ENCODE measurements at places on chromosomes 11 and 22. TPM values are rescaled to one million over a fixed set of nuclear protein-coding genes. Genes with fewer than 3 reads are reported as not detected.

GAB4 gene
- polyA plus RNA-seq, result not detected

TPP1 gene
- 18.6 TPM for polyA plus RNA-seq

SUSD2 gene
- 1.4 TPM for polyA plus RNA-seq

MMP12 gene
- polyA plus RNA-seq, result not detected

POLD3 gene
- 7.2 TPM for polyA plus RNA-seq

ADORA2A gene
- 0.72 TPM for polyA plus RNA-seq

GNAZ gene
- polyA plus RNA-seq, result 1.6 TPM

PLAAT5 gene
- 0.36 TPM for polyA plus RNA-seq

All from esophagus (tissue), 2 donors.